Urinary bladder (tissue), 4 donors: ENCODE measurements at places on chromosomes 12 and 14. TPM values are rescaled to one million over a fixed set of nuclear protein-coding genes. Genes with fewer than 3 reads are reported as not detected.

KRT78 gene
- total RNA-seq = not detected

TAS2R7 gene
- not detected for total RNA-seq

FOXG1 gene
- total RNA-seq = not detected

ATP6V1D gene
- total RNA-seq = 112 TPM

KLRK1 gene
- total RNA-seq = 1.3 TPM

KRT72 gene
- total RNA-seq = not detected

E2F7 gene
- 7.2 TPM for total RNA-seq

GNG2 gene
- total RNA-seq = 44.1 TPM

BIN2 gene
- 2.3 TPM for total RNA-seq

KRT6C gene
- not detected for total RNA-seq

BBOF1 gene
- 23.9 TPM for total RNA-seq

METAP2 gene
- 59.4 TPM for total RNA-seq

PLCZ1 gene
- total RNA-seq = not detected

RND1 gene
- total RNA-seq = 0.53 TPM

PTGDR gene
- total RNA-seq = 0.58 TPM

HOXC13 gene
- not detected for total RNA-seq

DHRS4 gene
- 25.9 TPM for total RNA-seq

DNAH10 gene
- 0.90 TPM for total RNA-seq

MUCL1 gene
- total RNA-seq = not detected

DEPDC4 gene
- 3.4 TPM for total RNA-seq

HSPB8 gene
- 47.8 TPM for total RNA-seq
